CD4-positive, alpha-beta T cell treated with Interferon alpha-2 for 1 hour (primary cell): ENCODE measurements at places on chromosomes 11 and 22.
A peak's percentile ranks its signal among the peaks of the same experiment; 100 is the strongest.

- DNase-seq, result no peak
These were observed 75.2 kb downstream of the ISX start for GRCh38 chr22:35140879-35141745.

DNA sequence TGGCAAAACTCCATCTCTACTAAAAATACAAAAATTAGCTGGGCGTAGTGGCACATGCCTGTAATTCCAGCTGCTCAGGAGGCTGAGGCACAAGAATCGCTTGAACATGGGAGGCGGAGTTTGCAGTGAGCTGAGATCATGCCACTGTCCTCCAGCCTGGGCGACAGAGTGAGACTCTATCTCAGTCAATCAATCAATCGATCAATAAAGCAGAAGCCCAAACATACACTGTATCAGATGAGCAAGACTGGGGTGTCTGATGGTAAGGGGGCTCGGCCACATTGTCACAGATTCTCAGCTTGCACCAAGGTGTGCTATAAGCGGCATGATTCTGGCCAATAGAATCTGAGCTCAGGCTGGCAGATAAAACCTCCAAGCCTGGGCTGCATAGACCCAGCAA lies 261.1 kb downstream of the BUD13 start:
- no peak for DNase-seq

GRCh38 chr22:49025791-49026493 lies 801.7 kb downstream of the BRD1 start:
- DNase-seq, result no peak

DNA sequence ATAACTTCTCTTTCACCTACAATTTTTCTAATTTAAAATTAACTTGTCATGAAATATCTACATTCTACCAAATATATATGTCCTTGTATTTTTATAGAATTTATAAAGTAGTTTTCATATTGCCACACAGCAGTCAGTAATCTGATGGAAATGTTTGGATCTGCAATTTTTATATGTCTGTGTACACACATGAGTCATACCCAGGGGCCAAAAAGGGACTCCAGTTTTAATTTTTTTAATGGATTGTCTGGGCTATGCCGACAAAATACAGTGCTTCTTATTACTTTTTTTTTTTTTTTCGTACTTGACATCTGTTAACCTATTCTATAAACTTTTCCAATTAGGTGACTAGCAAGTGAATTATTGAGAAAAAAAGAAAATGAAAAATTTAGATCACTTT lies 6.3 kb downstream of the GUCY1A2 start:
- DNase-seq, result no peak

- DNase-seq, result peak; percentile 71
These were observed 7.5 kb upstream of the C11orf97 start for GRCh38 chr11:94504689-94505293.

- no peak for DNase-seq
These were observed 883.9 kb downstream of the BRD1 start for GRCh38 chr22:48943567-48944432.

- DNase-seq, result peak; percentile 53
These were observed 10.5 kb downstream of the AASDHPPT start for GRCh38 chr11:106087815-106088435.

- DNase-seq, result no peak
These were observed 72.0 kb downstream of the ZBTB16 start for GRCh38 chr11:114131461-114131864.
